ENCODE measurements at places on chromosomes 12 and 14.

GRCh38 chr14:44576356-44576755, 69.3 kb upstream of the FSCB start:
- DNase-seq, result no peak

GRCh38 chr14:52008136-52008535, 18.8 kb downstream of the RTRAF start:
- DNase-seq, result no peak

GRCh38 chr14:58637040-58637390, 747 bp upstream of the DACT1 start:
- no peak for DNase-seq

GRCh38 chr12:91111366-91112325, at the start of gene LUM:
LUM (minus strand) TSS chr12:91111494; CDS start chr12:91108979, 2,515 bp downstream.
- no peak for DNase-seq

GRCh38 chr14:51370758-51371386, 130.8 kb downstream of the TMX1 start:
- no peak for DNase-seq

DNA sequence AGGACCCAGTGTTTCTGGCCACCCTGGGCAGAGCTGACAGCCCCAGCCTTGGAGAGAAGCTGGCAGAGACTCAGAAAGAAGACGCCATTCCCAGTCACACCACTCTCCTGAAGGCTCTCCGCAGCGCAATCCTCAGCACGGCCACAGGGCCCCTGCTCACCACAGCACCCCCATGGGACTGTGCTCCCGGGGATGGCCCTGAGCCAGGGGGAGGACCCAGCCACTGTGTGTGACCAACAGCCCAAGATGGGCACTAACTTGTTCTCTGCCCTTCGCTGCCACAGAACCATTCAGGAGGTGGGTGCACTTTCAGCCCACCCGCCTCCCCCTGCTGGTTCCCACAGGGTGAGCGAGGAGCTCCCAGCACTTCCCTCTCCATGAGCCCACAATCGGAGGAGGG, 57.1 kb downstream of the CCNK start:
- no peak for DNase-seq

- no peak for DNase-seq
Measured at GRCh38 chr12:28937196-28937595, 211.9 kb upstream of the FAR2 start.

DNA sequence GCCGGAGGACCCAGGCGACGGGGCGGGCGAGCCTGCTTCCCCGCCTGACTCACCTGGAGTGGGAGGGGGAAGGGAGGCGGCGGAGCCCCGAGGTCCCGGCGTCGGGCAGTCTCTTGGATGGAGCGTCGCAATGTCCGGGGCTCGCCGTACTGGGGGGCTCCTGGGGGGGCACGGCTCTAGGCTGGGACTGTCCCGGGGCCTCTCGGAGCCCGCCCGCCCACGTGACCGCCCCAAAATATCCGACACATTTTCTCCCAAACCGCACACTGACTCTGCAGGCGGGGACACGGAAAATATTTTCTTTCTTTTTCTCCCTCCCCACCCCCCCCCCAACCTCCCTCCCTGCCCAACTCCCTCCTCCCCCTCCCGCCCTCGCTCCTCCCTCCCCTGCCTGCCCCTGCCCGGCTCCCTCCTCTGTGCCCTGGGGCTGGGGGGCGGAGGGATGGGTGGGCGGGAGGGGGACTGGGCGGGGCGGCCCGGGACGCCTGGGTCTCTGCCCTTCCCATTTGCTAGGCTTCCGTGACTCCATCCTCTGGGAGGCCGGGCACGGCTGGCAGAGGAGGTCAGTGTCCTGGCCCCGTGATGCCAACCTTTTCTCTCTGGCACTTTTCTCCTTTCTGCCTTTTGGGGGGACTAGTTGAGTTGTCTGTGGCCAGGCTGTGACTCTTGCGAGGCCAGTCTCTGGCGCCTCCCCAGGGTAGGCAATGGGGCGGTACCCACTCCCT, at the start of gene RARG:
Gene RARG, minus strand, starts transcription at position 289 of the 725 bp plus-strand sequence. CDS start 4,664 bp downstream, outside the sequence.
- DNase-seq, result no peak

DNA sequence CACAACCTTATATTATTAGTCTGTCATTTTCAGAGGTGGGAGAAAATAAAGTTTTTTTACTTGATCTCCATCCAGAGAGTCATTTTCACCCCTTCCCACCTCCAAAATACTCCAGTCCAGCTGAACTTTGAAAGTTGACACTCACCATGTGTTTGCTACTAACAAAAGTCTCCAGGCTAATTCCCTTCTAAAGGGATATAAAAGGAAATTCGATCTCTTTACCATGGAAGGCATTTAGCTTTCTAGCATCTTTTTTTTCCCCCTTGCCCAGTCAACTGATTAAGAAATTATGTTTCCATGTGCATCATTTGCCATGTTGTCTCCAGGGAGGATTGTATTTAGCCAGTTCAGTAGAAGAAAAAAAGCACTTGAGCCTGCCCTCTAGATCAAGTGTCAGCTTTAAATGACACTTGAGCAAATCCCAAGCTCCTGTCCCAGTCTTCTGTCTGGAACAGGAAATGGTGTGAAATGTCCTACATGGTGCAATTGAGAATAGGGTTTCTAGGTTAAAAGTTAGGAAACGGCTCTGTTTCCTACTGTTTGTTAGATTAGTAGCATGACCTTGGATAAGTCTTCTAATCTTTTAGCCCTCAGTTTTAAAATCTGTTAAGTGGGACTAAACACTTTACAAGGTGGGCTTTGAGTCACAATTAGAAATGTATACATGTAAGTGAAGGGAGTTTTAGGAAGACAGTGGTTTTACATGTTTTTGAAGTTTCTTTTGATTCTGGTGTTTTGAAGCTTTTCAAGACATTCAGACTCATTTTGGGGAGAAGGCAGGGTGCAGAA, 67.2 kb downstream of the GNS start:
- no peak for DNase-seq

DNA sequence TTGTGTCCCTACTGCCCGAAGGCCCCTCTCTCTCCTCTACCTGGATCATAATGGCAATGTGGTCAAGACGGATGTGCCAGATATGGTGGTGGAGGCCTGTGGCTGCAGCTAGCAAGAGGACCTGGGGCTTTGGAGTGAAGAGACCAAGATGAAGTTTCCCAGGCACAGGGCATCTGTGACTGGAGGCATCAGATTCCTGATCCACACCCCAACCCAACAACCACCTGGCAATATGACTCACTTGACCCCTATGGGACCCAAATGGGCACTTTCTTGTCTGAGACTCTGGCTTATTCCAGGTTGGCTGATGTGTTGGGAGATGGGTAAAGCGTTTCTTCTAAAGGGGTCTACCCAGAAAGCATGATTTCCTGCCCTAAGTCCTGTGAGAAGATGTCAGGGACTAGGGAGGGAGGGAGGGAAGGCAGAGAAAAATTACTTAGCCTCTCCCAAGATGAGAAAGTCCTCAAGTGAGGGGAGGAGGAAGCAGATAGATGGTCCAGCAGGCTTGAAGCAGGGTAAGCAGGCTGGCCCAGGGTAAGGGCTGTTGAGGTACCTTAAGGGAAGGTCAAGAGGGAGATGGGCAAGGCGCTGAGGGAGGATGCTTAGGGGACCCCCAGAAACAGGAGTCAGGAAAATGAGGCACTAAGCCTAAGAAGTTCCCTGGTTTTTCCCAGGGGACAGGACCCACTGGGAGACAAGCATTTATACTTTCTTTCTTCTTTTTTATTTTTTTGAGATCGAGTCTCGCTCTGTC, 1.8 kb downstream of the INHBE start:
- DNase-seq, result no peak

DNA sequence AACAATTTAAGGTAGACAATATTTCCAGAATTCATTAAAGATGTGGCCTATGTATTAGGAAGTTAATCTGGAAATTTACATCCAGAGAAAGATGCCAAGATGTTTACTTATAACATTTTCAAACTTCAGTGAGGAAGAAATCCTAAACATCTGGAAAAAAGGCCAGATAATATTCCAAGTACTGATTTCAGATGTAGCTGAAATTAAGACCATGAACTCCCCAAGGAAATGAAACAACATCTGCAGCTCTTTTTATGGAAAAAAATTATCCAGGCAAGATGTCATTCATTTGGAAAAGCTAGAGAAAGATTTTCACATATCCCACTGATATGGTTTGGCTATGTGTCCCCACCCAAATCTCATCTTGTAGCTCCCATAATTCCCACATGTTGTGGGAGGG, 35.0 kb downstream of the GNG2 start:
- no peak for DNase-seq

- DNase-seq, result no peak
Measured at GRCh38 chr12:124040291-124040690, 67.3 kb downstream of the ZNF664 start.

DNA sequence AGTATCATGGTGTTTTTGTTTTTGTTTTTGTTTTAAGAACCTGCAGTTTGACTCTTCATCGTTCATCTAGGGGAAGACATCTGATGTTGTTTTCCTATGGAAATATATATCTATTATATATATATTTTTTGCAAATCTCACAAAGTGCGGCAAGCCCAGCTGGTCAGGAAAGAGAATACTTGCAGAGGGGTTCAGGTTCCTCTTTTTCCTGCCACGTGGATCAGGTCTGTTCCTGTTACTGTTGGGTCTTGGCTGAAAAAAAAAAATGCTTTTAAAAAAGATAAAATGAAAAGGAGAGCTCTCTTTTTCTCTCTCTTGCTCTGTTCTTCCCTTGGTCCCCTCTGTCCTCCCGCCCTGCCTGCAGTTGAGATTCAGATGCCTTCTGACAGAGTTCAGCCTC, 179.4 kb upstream of the BCL2L14 start:
- DNase-seq, result no peak

DNA sequence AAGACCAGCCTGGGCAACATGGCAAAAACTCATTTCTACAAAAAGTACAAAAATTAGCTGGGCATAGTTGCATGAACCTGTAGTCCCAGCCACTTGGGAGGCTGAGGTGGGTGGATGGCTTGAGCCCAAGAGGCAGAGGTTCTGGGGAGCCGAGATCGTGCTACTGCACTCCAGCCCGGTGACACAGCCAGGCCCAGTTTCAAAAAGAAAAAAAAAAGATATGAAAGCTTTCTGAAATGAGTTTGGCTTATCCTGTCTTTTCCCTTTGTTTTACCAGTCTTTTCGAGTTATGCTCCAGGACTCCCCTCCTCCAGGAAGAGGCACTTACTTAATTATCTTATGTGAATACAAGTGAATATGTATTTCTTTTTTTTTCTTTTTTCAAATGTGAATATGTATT, 3.2 kb downstream of the BBOF1 start:
- no peak for DNase-seq

DNA sequence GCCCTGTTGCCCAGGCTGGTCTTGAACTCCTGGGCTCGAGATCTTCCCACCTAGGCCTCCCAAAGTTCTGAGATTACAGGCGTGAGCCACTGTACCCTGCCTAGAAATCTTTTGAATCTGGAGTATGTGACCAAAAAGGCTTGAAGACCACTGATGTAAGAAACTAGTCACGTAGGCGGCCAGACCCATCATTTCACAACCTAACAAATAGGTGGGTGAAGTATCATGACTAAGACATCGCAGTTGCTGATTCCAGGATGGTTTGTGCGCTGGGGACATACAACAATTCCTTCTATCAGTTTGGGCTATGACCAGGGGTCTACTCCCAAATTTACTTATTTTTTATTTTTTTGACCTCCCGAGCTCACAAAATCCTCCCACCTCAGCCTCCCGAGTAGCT, 11.8 kb upstream of the CDK2AP1 start:
- no peak for DNase-seq

GRCh38 chr12:9797722-9798619, 29.3 kb upstream of the KLRF1 start:
- DNase-seq, result no peak

DNA sequence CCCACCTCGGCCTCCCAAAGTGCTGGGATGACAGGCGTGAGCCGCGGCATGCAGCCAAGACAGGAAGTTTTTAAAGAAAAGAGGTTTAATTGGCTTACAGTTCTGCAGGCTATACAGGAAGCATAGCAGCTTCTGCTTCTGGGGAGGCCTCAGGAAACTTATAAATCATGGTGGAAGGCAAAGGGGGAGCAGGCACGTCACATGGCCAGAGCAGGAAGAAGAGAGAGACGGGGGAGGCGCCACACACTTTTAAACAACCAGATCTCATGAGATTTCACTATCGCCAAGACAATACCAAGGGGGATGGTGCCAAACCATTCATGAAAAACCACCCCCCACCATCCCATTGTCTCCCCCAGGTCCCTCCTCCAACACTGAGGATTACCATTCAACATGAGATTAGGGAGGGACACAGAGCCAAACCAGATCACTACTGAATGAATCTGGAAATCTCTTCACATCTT, 14.1 kb downstream of the CCDC63 start:
- no peak for DNase-seq

GRCh38 chr14:66174453-66174891, 311.7 kb upstream of the CCDC196 start:
- no peak for DNase-seq

- no peak for DNase-seq
Measured at GRCh38 chr12:26572137-26572536, 260.9 kb downstream of the ITPR2 start.

All from activated B cell treated with CpG ODN at 0.5 μM for 24 hours (primary cell).